ENCODE measurements at places on chromosomes 3 and 15.

- DNase-seq, result no peak
These were observed 44.2 kb upstream of the C2CD4B start for GRCh38 chr15:62209322-62209721.

DNA sequence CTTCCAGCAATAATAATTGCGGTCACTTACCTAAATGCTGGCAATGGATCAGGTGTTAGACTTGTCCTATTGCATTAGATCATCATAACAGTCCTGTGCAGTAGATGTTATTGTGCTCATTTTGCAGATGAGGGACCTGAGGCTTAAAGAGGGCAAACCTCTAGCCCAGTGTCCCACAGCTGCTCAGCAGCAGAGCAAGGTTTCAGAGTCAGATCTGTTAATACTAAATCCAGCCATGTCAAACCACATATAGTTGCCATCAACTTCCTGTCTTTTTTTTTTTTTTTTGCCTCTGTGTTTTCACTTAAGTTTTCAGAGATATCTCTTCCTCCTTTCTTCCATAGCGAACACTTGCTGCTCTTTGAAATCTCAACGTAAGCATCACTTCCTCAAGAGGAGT is 12.1 kb downstream of the FEZF2 start:
- DNase-seq, result no peak

DNA sequence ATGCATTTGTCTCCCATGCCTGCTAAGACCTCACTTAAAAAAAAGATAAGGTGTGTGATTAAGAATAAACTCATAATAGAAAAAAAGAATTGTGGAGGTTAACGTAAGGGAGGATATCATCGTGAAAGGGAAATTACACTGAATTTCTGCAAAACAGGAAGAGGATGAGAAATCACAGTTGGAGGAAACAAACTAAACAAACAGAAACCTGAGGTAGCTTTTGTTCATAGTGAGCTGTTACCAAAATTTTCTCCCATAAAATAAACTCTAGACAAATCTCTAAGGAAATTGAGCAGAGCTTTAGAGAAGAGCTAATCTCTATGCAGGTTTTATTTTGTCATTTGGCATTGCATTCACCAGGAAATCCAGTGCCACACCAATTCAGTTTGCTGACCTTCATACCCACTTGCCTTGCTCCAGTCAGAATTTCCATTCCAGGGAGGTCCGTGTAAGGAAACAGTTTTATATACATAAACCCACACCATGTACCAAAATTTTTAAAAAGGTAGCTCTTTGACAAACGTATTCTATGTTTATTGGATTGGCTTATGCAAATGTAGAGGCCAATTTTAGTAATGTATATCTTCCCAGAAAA is 231.2 kb downstream of the MBNL1 start:
- no peak for DNase-seq

DNA sequence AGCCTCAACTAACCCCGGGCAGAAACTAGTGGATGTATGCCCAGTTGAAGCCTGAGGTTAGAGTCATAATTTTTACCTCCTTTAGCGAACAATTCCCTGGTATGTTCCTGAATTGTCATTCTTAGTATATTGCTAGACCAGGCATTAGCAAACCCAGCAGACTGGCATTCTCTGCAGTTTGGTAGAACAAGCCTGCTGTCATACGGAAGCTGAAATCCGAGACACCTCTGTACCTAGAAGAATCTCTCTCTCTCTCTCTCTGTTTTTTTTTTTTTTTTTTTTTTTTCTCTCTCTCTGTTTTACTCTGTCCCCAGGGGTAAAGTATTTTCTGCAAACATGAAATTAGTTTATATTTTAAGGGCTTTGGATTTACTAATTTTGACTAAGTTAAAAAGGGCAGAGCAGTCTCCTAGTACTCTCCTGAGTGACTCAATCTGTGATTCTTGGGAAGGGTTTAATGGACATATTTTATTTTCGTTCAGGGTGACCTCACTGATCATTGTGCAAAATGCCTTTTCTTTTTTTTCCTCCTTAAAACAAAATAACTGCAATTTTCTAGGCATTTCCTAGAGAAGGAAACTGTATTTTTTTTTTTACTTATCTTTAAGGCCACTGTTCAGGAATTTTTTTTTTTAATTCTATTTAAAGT is 133.6 kb upstream of the ICE2 start:
- DNase-seq, result no peak

DNA sequence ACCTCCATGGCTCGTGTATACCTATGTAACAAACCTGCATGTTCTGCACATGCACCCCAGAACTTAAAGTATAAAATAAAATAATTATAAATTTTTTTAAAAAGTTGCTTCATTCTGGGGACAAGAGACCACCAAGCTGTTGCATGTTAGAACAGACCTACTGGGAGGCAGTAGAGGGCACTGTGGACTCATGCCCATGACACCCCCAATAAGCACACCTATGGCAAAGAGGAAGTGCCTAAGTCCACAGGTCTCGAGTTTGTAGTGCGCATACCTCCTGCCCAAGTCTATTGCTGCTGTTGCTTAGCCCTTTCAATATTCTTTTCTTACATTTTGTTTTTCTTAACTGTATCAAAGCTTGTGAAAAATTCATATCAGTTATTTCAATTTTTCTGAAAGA is 267.9 kb upstream of the THBS1 start:
- DNase-seq, result peak; percentile 54

DNA sequence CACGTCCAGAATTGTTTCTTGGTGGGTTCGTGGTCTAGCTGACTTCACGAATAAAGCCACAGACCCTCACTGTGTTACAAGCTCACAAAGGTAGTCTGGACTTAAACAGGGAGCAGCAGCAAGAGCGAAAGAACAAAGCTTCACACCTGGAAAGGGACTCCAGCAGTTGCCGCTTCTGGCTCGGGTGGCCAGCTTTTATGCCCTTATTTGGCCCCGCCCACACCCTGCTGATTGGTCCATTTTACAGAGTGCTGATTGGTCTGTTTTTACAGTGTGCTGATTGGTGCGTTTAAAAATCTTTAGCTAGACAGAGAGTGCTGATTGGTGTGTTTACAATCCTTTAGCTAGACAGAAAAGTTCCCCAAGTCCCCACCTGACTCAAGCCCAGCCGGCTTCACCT is 194.2 kb upstream of the NDN start:
- no peak for DNase-seq

DNA sequence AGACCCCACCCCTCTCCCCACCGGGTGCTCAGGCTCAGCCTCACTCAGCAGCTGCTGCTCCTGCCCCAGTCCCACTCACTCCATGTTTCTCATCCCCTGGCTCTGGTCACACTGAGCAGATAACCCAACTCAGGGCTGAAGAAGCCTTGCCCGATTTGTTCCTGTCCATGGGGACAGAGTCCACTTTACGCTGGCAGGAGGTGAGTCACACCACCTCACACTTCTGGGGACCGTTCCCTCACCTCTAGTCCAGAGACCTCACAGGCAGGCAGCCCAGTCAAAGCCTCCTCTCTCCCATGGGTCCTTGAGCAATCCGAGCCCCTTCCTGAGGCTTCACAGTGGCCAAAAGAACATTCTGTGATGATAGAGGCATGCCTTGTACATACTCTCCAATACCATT is 1.4 kb downstream of the CIDEC start:
- DNase-seq, result no peak
